Islet precursor cell (in vitro differentiated cells): ENCODE measurements at places on chromosomes 3 and 15.

GRCh38 chr15:28936481-28936881, 50.7 kb downstream of the APBA2 start:
- DNase-seq = no peak

DNA sequence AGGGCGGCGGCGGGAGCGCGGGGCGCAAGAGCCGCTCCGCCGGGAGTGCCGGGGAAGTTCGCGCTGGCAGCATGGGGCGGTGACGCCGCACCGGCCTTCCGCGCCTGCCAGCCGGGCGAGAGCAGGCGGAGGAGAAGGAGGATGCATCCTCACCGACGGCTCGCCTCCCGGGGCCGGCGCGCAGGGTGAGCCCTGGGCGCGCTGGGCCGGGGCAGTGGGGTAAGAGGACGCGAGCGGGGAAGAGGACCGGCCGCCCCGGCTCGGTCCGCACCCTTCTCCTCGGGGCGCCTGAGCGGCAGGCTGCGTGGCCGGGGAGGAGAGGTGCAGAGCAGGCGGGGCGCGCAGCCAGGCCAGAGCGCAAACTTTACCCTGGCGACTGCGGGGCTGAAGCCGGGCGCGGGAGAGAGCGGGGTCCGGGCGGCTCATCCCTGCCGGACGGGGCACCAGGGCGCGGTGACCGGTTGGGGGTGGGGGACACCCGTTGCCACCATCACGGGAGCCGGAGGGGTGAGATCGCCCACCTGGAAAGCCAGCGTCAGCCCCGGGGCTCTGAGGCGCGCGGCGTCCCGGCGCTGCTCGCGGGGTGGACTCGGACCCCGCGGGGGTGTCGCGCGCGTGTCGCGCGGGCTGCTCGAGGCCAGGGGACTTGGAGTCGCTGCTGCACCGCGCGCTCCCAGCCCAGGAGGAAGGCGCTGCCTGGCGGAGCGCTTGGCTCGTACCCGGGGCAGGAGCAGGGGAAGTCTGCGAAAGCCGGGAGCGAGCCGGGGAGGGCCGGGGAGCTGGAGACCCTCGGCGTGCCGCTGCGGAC, 542 bp downstream of the GABRA5 start:
- DNase-seq = no peak

- DNase-seq = no peak
Observed at GRCh38 chr15:77305953-77306352, 114.0 kb downstream of the PEAK1 start.

GRCh38 chr15:48559285-48559684, 86.2 kb downstream of the FBN1 start:
- peak; percentile 95 for DNase-seq

DNA sequence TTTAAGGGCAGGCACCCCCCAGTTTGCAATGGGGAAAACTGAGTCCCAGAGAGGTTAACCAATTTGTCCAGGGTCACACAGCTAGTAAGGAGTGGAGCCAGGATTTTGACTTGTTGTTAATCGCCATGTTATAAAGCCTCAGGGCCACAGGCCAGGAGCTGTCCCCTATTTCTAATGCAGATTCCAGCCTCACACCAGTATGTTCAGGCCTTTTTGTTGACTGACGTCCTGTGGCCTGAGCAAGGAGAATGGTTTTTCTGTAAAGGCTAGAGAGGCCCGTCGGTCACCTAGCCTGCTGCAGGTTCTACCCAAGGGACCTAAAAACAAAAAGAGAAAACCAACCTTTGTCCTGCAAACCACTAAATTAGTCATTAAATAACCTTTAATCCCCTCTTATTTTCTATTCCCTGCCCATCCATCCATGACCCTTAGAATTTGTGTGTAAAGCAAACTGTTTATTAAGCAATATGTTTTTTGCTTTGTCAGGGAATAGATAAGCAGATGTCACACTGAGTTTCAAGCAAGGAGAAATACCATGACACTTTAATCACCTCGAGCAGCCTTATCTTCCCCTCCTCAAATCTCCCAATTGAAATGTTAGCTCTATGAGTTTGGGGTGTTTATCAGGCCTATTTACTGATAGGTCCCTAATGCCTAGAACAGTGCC, 14.1 kb downstream of the ACOX2 start:
- peak; percentile 49 for DNase-seq

- no peak for DNase-seq
Observed at GRCh38 chr3:72213296-72214065, 428.5 kb upstream of the PROK2 start.

GRCh38 chr3:146326875-146327543, 76.1 kb upstream of the PLSCR4 start:
- no peak for DNase-seq

GRCh38 chr3:46857485-46858341, 5.5 kb downstream of the MYL3 start:
- no peak for DNase-seq

DNA sequence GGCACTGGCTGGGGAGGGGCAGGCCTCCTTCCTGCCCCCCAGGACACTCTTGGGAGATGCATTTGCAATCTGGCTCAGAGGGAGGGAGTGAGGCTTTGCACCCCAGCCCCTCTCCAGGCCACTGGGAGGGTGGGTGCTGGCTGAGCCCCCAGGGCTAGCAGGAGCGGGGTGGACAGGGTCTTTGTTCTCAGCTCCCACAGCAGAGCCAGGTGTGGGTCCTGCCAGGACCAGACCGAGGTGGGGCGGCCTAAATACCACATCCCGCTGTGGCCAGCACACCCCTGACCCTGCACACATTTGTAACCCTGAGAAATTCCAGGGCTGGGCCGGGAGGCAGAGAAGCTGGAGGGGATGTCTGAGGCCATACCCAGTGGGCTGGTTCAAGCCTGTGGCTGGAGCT, 41.0 kb downstream of the STARD5 start:
- DNase-seq = peak; percentile 33

DNA sequence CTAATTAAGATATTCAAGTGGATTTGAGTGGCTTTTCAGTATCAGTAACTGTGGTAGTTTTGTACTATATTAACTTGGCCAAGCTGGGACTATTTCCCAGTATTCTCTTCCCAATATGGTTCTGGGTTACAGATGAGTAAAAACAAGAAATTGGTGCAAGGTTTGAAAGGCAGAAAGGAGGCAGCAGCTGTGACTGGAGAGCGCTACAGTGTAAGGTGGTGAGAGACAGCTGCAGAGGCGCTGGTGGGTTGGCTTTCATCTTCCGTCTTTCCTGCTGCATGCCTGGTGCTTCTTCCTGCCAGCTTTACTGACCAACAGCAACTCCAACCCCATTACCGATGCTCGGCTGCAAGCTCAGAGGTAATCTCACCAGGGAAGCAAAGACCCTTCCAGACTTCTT, 9.8 kb downstream of the DPH3 start:
- DNase-seq = no peak
